Naive thymus-derived CD8-positive, alpha-beta T cell (primary cell): ENCODE measurements at places on chromosomes 1 and 21.
A peak's percentile ranks its signal among the peaks of the same experiment; 100 is the strongest.

GRCh38 chr1:200354243-200354642, 55.6 kb downstream of the ZNF281 start:
- H3K27me3 ChIP-seq: no peaks in the 10 kb centered on the region
- no peaks in the 10 kb centered on the region for H3K36me3 ChIP-seq
- DNase-seq: no peak
- H3K4me1 ChIP-seq: peaks cover 41% of the 10 kb centered on the region

DNA sequence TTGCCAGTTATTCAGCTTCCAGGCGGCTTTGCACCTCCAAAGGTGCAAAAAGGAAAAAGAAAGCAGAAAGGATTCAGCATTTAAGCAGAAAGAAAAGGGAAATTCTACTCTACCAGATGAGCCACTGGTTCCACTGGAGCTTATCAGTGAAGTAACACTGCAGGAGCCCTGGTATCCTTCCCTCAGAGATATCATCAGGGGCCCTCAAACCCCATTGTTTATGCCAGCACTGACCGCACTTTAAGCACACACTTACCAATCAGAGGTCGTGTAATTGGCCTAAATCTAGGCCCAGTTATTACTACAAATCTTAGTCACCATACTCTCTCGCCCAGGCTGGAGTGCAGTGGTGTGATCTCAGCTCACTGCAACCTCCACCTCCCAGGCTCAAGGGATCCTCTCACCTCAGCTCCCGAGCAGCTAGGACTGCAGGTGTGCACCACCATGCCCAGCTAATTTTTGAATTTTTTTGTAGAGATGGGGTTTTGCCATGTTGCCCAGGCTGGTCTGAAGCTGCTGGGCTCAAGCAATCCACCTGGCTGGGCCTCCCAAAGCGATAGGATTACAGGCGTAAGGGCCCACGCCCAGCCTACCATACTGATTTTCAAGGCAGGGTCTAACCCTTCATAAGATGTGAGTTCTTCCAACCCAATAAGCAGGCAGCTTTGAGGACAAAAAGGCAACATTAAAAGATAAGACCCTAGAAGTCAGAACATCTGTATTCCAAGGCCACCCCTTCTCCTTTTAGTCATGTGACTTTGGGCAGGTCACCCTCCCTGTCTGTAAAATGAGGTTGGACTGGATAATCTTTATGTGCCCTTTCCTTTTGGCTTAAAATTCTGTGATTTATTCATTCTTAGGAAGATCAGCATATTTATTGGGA, 125.3 kb downstream of the SYT2 start:
- H3K36me3 ChIP-seq: peaks cover 25% of the 10 kb centered on the region
- peaks cover 1% of the 10 kb centered on the region for H3K4me1 ChIP-seq
- H3K27ac ChIP-seq: peak overlapping the region; percentile 18

GRCh38 chr1:158932171-158932570, 819 bp downstream of the PYHIN1 start:
- DNase-seq: no peak
- peaks cover 1% of the 10 kb centered on the region for H3K27me3 ChIP-seq
- H3K4me1 ChIP-seq: peaks cover 29% of the 10 kb centered on the region
- peaks cover 10% of the 10 kb centered on the region for H3K36me3 ChIP-seq
- H3K4me3 ChIP-seq: peak overlapping the region; percentile 95

DNA sequence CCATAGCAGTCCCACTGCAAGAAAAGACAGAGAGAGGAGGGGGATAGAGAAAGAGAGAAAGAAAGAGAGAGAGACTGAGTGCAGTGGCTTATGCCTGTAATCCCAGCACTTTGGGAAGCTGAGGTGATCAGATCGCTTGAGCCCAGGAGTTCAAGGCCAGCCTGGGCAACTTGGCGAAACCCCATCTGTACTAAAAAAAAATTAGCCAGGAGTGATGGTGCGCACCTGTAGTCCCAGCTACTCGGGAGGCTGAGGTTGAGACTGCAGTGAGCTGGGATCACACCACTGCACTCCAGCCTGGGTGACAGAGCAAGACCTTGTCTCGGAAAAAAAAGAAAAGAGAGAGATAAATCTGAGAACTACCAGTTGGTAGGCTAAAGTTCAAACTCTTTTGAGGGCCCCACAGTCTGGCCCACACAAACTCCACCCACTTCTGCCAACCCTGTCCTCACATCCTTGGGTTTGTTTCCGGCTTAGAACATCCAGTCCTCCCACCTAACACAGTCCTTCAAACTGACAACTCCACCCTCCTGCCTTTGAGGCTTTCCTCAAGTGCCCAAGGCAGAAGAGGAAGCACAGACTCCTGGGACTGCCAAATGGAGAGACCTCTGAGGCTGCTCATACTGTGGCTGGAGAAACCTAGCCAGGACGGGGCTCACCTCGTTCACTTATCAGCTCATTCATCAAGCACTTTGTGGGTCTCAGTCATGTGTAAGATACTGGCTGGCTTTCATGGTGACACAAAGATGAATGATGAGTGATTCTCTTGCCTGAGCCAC, 20.1 kb downstream of the TFAP2E start:
- H3K4me3 ChIP-seq: no peak overlapping the region
- peaks cover 7% of the 10 kb centered on the region for H3K36me3 ChIP-seq
- DNase-seq: no peak
- no peaks in the 10 kb centered on the region for H3K27me3 ChIP-seq
- H3K27ac ChIP-seq: peak overlapping the region; percentile 63
